ENCODE measurements at places on chromosomes 7 and 10.

GRCh38 chr10:62045765-62046521 lies 144.4 kb downstream of the ARID5B start:
- H3K27ac ChIP-seq = peak overlapping the region; percentile 99
- no peak for ATAC-seq
- no peaks in the 10 kb centered on the region for H3K27me3 ChIP-seq
- peak overlapping the region; percentile 98 for H3K4me3 ChIP-seq
- peaks cover 95% of the 10 kb centered on the region for H3K4me1 ChIP-seq

DNA sequence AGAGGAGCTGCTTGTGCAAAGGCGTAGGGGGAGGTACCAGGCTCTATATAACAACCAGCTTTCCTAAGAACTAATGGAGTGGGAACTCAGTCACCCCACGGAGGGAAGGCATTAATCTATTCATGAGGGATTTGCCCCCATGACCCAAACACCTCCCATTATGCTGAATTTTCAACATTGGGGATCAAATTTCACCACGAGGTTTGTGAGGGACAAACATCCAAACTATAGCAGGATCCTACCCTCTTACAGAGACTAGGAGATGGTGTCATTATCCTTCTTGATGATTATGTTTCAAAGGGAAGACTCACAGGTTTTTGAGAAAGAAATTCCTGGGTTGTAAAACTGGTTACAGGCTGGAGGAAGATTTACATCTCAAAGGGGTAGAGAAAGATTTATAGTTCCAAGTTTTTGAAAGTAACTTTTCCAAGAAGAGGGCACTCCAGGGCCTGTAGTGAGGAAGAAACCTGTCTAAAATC lies 295.0 kb upstream of the DKK1 start:
- no peaks in the 10 kb centered on the region for H3K4me1 ChIP-seq
- no peak overlapping the region for H3K4me3 ChIP-seq
- no peaks in the 10 kb centered on the region for H3K36me3 ChIP-seq
- H3K27ac ChIP-seq = no peak overlapping the region
- H3K27me3 ChIP-seq = no peaks in the 10 kb centered on the region

GRCh38 chr7:31051598-31052486 lies at the start of gene ADCYAP1R1:
ADCYAP1R1 (plus strand) TSS chr7:31052308; CDS start chr7:31063265, 10,957 bp downstream.
- ATAC-seq = no peak
- no peaks in the 10 kb centered on the region for H3K36me3 ChIP-seq
- no peaks in the 10 kb centered on the region for H3K4me1 ChIP-seq
- no peak within 1 kb of the TSS for H3K4me3 ChIP-seq

GRCh38 chr10:111034598-111035310 lies 42.1 kb upstream of the ADRA2A start:
- peaks cover 44% of the 10 kb centered on the region for H3K36me3 ChIP-seq
- peaks cover 7% of the 10 kb centered on the region for H3K27me3 ChIP-seq
- H3K4me3 ChIP-seq = no peak overlapping the region
- ATAC-seq = no peak
- H3K27ac ChIP-seq = no peak overlapping the region

- no peak overlapping the region for H3K27ac ChIP-seq
- no peak for ATAC-seq
- no peaks in the 10 kb centered on the region for H3K36me3 ChIP-seq
- no peak overlapping the region for H3K4me3 ChIP-seq
- no peaks in the 10 kb centered on the region for H3K27me3 ChIP-seq
These were observed 88.9 kb downstream of the CHRM2 start for GRCh38 chr7:136957391-136957790.

GRCh38 chr10:71538608-71539260 lies 142.0 kb downstream of the CDH23 start:
- no peaks in the 10 kb centered on the region for H3K36me3 ChIP-seq
- peak; percentile 22 for ATAC-seq
- H3K27ac ChIP-seq = no peak overlapping the region
- peaks cover 9% of the 10 kb centered on the region for H3K27me3 ChIP-seq
- H3K4me3 ChIP-seq = no peak overlapping the region

DNA sequence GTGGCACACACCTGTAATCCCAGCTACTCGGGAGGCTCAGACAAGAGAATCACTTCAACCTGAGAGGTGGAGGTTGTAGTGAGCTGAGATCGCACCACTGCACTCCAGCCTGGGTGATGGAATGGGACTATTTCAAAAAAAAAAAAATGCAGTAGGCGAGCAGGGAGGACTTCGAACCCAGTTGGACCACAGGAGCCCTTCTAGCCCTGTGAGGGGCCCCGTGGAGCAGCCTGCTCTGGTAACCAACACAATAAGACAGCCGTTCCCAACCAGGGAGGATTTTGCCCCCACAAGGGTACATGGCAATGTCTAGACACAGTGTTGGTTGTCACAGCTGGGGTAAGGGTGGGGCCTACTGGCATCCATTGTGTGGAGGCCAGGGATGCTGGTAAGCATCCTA lies 63.9 kb upstream of the BTBD16 start:
- no peak overlapping the region for H3K27ac ChIP-seq
- no peak for ATAC-seq
- H3K4me3 ChIP-seq = no peak overlapping the region
- no peaks in the 10 kb centered on the region for H3K36me3 ChIP-seq

DNA sequence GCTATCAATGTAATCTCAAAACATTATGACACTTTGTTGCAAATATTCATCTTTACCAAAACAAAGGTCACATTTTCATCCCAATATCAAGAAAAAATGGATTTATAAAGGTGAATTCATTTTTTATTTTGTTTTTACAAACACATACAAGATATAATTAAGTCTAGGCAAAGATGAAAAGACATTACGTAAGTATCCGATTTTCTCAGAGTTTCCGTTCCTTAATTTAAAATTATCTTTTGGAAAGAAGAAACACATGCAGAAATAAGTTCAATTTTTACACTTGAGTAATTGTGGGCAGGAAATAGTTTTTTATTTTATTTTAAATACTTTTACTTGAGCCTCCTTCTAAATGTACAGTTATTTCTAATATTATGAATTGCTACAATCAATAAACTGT lies 24.6 kb downstream of the RTKN2 start:
- ATAC-seq = no peak
- peaks cover 18% of the 10 kb centered on the region for H3K4me1 ChIP-seq
- no peaks in the 10 kb centered on the region for H3K36me3 ChIP-seq
- no peaks in the 10 kb centered on the region for H3K27me3 ChIP-seq
- peak overlapping the region; percentile 88 for H3K27ac ChIP-seq

- ATAC-seq = no peak
- H3K27ac ChIP-seq = no peak overlapping the region
- H3K27me3 ChIP-seq = peaks cover 23% of the 10 kb centered on the region
- no peaks in the 10 kb centered on the region for H3K4me1 ChIP-seq
These were observed 114.8 kb upstream of the WDR11 start for GRCh38 chr10:120736377-120736776.

- no peaks in the 10 kb centered on the region for H3K27me3 ChIP-seq
- ATAC-seq = no peak
- H3K4me1 ChIP-seq = no peaks in the 10 kb centered on the region
These were observed 125.5 kb upstream of the SVIL start for GRCh38 chr10:29760138-29760900.

DNA sequence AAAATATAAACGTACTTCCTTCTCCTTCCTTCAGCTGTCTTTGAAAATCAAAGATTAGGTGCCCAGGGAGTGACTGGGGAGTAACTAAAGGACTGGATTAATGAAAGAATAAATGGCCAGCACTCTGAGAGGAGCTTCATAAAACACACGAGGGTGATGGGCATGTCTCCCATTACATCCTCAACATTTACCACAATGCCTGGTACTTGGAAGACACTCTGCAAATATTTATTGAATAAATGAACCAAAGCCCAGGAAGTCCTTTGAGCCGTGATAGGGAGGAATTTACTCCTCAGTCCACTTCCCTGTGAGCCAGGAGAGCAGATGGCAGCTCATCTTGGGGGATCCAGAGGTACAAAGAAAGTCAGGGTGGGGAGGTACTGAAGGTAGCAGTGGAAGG lies 96.3 kb downstream of the RAB11FIP2 start:
- no peaks in the 10 kb centered on the region for H3K36me3 ChIP-seq
- H3K27me3 ChIP-seq = peaks cover 12% of the 10 kb centered on the region
- H3K4me3 ChIP-seq = no peak overlapping the region
- no peaks in the 10 kb centered on the region for H3K4me1 ChIP-seq
- no peak overlapping the region for H3K27ac ChIP-seq
- no peak for ATAC-seq

GRCh38 chr7:132486274-132486610 lies 90.0 kb downstream of the PLXNA4 start:
- no peak overlapping the region for H3K27ac ChIP-seq
- no peak overlapping the region for H3K4me3 ChIP-seq
- H3K4me1 ChIP-seq = no peaks in the 10 kb centered on the region
- H3K27me3 ChIP-seq = no peaks in the 10 kb centered on the region
- no peaks in the 10 kb centered on the region for H3K36me3 ChIP-seq

DNA sequence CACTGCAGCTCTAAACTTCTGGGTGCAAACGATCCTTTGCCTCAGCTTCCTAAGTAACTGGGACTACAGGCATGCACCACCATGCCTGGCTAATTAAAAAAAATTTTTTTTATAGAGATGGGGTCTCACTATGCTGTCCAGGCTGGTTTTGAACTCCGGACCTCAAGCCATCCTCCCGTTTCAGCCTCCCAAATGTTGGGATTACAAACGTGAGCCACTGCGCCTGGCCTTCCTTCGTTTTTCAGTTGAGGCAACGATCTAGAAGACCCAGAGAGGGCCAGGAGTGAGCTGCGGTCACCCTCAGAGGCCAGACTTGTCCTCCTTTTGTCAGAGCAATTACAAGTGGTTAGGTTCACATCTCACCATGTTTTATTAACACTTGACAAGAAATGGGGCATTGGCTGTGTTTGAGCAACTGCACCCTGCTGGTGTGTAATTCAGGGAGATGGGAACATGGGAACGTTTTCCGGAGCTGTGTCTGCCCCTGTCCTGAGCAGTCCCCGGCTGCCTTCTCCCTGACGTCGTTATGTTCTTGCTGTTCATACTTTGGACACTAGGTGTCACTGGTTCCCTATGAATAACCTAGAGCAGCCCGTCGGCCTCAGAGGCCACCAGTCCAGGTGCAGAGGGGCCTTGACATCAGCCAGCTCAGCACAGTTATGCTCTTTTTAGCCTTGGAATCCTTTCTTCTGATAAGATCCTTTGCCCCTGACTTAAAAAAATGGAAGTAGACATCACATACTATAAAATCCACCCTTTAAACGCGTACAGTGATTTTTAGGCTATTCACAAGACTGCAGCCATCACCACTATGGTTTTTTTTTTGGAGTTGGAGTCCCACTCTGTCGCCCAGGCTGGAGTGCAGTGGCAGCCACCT lies 375.0 kb downstream of the TYW1 start:
- H3K4me3 ChIP-seq = no peak overlapping the region
- peaks cover 34% of the 10 kb centered on the region for H3K27me3 ChIP-seq
- H3K27ac ChIP-seq = no peak overlapping the region
- ATAC-seq = peak; percentile 81
- H3K4me1 ChIP-seq = no peaks in the 10 kb centered on the region

Measured in stimulated activated memory B cell treated with anti-CD40 and anti-IgM and Interleukin-4, amounts not matched to agents 10 μg/mL and 1 μg/mL and 100 μg/mL, for 72 hours (primary cell).